Activated B cell treated with CpG ODN at 0.5 μM for 24 hours (primary cell): ENCODE measurements at places on chromosomes 6 and 20. TPM values are rescaled to one million over a fixed set of nuclear protein-coding genes. Genes with fewer than 3 reads are reported as not detected.

The TBX18 gene
- total RNA-seq = not detected in 2 replicates

The LRRN4 gene
- not detected in 2 replicates for total RNA-seq

The APCDD1L gene
- not detected in 2 replicates for total RNA-seq

The ZSWIM1 gene
- total RNA-seq = 13.9 and 15.1 TPM in 2 replicates

The TINAG gene
- total RNA-seq = not detected in 2 replicates

The SLC35D3 gene
- total RNA-seq = not detected in 2 replicates

The TCF15 gene
- not detected in 2 replicates for total RNA-seq

The KHDC1L gene
- not detected in 2 replicates for total RNA-seq

The SMPDL3A gene
- 1.5 and 1.8 TPM in 2 replicates for total RNA-seq

- H3K4me3 ChIP-seq = no peak overlapping the region
- peaks cover 10% of the 10 kb centered on the region for H3K4me1 ChIP-seq
- peaks cover 80% of the 10 kb centered on the region for H3K36me3 ChIP-seq
These were observed 17.6 kb downstream of the NEDD9 start for GRCh38 chr6:11214901-11215300.

GRCh38 chr6:153858529-153858928, 180.5 kb upstream of the OPRM1 start:
- no peaks in the 10 kb centered on the region for H3K27me3 ChIP-seq
- no peak overlapping the region for H3K4me3 ChIP-seq
- no peaks in the 10 kb centered on the region for H3K36me3 ChIP-seq

GRCh38 chr6:135951169-135951568, 99.7 kb downstream of the PDE7B start:
- peaks cover 2% of the 10 kb centered on the region for H3K4me1 ChIP-seq
- H3K36me3 ChIP-seq = peaks cover 2% of the 10 kb centered on the region
- no peaks in the 10 kb centered on the region for H3K27me3 ChIP-seq
- no peak overlapping the region for H3K27ac ChIP-seq
- H3K4me3 ChIP-seq = no peak overlapping the region

GRCh38 chr20:63900413-63900812, 5.5 kb downstream of the DNAJC5 start:
- no peak for DNase-seq
- H3K4me1 ChIP-seq = peaks cover 70% of the 10 kb centered on the region
- H3K36me3 ChIP-seq = peaks cover 27% of the 10 kb centered on the region
- no peaks in the 10 kb centered on the region for H3K27me3 ChIP-seq

GRCh38 chr6:1749041-1749440, 139.3 kb downstream of the FOXC1 start:
- no peaks in the 10 kb centered on the region for H3K4me1 ChIP-seq
- H3K4me3 ChIP-seq = no peak overlapping the region
- H3K27me3 ChIP-seq = no peaks in the 10 kb centered on the region
- H3K36me3 ChIP-seq = peaks cover 10% of the 10 kb centered on the region
- no peak overlapping the region for H3K27ac ChIP-seq

- DNase-seq = no peak
- no peak overlapping the region for H3K27ac ChIP-seq
- no peaks in the 10 kb centered on the region for H3K36me3 ChIP-seq
- H3K4me1 ChIP-seq = no peaks in the 10 kb centered on the region
These were observed 280.1 kb upstream of the PLCB4 start for GRCh38 chr20:8788831-8789230.

- no peak overlapping the region for H3K27ac ChIP-seq
- no peak for DNase-seq
- peaks cover 4% of the 10 kb centered on the region for H3K27me3 ChIP-seq
- no peaks in the 10 kb centered on the region for H3K36me3 ChIP-seq
These were observed 103.4 kb upstream of the CDYL start for GRCh38 chr6:4672772-4673171.

DNA sequence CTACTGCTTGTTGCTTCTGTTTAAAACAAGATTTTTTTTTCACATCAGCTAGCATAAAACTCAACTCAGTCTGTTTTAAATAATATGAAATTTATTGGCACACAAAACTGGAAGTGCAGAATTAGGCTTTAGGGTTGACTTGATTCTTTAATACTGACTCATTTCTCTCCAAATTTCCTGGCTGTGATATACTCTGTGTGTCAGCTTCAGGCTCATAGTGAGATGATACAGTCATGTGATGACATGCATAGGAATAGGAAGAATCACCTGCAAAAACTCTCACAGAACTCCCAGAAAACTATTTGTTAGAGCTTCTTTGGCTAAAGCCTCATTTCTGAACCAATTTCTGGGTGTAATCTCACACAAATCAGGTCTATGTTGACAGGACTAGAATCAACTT, 1068.0 kb upstream of the EPHA7 start:
- H3K27ac ChIP-seq = no peak overlapping the region
- no peaks in the 10 kb centered on the region for H3K27me3 ChIP-seq
- H3K36me3 ChIP-seq = no peaks in the 10 kb centered on the region
- H3K4me3 ChIP-seq = no peak overlapping the region

- DNase-seq = no peak
- H3K27ac ChIP-seq = peak overlapping the region; percentile 63
- H3K4me1 ChIP-seq = peaks cover 73% of the 10 kb centered on the region
- peak overlapping the region; percentile 28 for H3K4me3 ChIP-seq
- no peaks in the 10 kb centered on the region for H3K27me3 ChIP-seq
These were observed 51.8 kb upstream of the RIPOR2 start for GRCh38 chr6:24987446-24988115.

GRCh38 chr20:47524015-47524784, 22.5 kb downstream of the NCOA3 start:
- peaks cover 59% of the 10 kb centered on the region for H3K36me3 ChIP-seq
- H3K4me1 ChIP-seq = peaks cover 58% of the 10 kb centered on the region
- H3K4me3 ChIP-seq = peak overlapping the region; percentile 64
- peak overlapping the region; percentile 83 for H3K27ac ChIP-seq
- no peaks in the 10 kb centered on the region for H3K27me3 ChIP-seq

DNA sequence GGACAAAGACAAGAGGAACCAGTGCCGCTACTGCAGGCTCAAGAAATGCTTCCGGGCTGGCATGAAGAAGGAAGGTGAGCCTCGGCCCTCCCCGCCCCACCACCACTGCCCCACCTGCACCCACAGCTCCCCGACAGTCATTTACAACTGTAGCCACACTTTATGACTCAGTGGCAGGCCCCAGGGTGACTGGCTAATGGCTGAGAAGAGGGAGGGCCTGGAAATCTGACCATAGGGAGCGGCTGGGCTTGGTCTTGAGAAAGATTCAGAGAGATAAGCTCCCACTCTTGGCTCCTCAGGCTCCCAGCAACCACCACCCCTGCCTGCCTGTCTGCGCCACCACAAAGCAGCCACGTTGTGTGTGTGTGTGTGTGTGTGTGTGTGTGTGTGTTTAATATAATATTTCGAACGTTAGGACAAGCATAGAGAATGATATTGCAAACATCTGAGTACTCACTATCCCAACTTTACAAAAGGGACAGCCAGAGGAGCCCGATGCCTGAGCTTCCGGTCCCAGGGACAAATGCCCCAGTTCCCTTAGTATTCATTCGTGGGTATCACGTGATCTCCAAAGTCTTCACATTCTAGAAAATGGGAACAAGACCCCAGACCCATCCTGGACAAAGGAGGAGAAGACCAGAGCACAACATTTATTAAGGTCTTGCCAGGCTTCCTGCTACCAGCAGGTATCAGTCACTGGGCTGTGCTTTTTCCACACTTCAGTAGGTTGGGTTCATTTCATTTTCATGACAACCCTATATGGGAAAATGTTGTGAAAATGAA, 52.1 kb downstream of the HNF4A start:
- no peak for DNase-seq
- H3K36me3 ChIP-seq = no peaks in the 10 kb centered on the region

GRCh38 chr6:18835976-18836375, 448.8 kb downstream of the RNF144B start:
- no peak overlapping the region for H3K27ac ChIP-seq
- H3K36me3 ChIP-seq = no peaks in the 10 kb centered on the region
- no peaks in the 10 kb centered on the region for H3K4me1 ChIP-seq
- H3K4me3 ChIP-seq = no peak overlapping the region

GRCh38 chr6:161503570-161503969, 229.7 kb upstream of the AGPAT4 start:
- no peak overlapping the region for H3K27ac ChIP-seq
- no peak overlapping the region for H3K4me3 ChIP-seq
- H3K4me1 ChIP-seq = no peaks in the 10 kb centered on the region
- H3K36me3 ChIP-seq = no peaks in the 10 kb centered on the region

DNA sequence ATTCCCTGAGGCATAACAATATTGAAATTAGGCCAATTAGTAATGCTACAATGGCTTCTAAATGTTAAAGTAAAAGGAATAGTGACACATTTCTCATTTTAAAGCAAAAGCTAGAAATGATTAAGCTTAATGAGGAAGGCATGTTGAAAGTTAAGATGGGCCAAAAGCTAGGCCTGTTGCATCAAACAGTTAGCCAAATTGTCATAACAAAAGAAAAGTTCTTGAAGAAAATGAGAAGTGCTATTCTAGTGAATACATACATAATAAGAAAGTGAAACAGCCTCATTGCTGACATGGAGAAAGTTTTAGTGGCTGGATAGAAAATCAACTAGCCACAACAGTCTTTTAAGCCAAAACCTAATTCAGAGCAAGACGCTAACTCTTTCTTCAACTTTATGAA, 12.9 kb downstream of the OR2A4 start:
- DNase-seq = no peak
- no peaks in the 10 kb centered on the region for H3K36me3 ChIP-seq
- no peaks in the 10 kb centered on the region for H3K27me3 ChIP-seq
- H3K4me1 ChIP-seq = peaks cover 80% of the 10 kb centered on the region
- peak overlapping the region; percentile 59 for H3K4me3 ChIP-seq
